AG09319 (cell line): ENCODE measurements at places on chromosomes 3 and 15.

- DNase-seq = no peak
These were observed 34.6 kb downstream of the TNFAIP8L3 start for GRCh38 chr15:51060030-51060673.

GRCh38 chr15:50676799-50677483 lies 9.7 kb downstream of the TRPM7 start:
- no peak for DNase-seq

DNA sequence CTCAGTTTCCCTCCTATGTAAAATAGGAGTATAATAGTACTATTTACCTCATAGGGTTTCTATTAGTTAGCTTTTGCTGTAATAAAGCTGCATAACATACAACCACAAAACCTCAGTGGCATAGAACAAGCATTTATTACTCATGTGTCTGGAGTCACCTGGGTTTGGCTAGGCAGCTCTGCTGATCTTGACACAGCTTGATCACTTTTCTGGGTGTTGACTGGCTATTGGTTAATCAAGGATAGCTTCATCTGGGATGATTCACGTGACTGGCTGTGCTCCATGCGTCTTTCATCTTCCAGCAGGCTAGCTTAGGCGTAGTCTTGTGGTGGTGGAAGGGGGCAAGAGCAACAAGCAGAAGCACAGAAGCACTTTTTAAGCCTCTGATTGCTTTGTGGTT lies 112.6 kb downstream of the SQOR start:
- no peak for DNase-seq

DNA sequence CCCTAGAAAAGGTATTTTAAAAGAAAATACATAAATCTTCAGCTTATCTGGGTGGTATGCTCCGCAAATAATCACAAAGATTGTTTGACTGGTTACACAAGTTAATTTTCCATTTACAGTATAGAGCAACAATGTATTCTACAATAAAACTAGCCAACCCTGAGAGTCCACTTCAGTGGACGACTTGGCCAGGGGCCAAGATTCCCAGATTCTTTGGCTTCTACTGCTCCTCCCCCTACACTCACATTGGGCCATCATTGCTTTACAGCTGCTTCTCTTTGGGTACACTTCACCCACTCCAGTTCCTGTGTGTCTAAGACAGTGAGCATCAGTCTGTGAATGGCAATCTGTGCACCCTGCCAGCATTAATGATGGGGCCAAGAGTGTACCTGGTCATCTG lies 17.2 kb upstream of the PRICKLE2 start:
- DNase-seq = no peak

- DNase-seq = no peak
These were observed 237.5 kb upstream of the ROPN1 start for GRCh38 chr3:124229420-124229819.

- DNase-seq = no peak
These were observed 790 bp downstream of the SKOR1 start for GRCh38 chr15:67825881-67826716.

DNA sequence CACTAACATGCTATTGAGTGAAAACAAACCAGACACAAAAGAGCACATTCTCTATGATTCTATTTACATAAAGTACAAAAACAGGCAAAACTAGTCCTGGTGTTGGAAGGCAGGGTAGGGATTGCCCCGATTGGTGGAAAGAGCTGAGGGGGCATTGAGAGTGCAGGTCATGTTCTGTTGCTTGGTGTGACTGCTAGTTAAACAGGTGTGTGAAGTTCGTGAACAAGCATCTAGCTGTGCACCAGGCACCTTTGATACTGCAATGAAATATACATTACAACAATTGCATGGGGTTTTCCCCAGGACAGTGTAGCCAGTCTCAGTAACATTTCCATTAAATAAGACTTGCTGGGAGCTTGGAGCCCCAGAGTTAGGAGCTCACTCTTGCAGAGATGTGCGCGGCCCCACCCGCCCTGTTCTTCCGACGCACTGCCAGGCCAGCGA lies 26.3 kb upstream of the THRB start:
- DNase-seq = no peak

DNA sequence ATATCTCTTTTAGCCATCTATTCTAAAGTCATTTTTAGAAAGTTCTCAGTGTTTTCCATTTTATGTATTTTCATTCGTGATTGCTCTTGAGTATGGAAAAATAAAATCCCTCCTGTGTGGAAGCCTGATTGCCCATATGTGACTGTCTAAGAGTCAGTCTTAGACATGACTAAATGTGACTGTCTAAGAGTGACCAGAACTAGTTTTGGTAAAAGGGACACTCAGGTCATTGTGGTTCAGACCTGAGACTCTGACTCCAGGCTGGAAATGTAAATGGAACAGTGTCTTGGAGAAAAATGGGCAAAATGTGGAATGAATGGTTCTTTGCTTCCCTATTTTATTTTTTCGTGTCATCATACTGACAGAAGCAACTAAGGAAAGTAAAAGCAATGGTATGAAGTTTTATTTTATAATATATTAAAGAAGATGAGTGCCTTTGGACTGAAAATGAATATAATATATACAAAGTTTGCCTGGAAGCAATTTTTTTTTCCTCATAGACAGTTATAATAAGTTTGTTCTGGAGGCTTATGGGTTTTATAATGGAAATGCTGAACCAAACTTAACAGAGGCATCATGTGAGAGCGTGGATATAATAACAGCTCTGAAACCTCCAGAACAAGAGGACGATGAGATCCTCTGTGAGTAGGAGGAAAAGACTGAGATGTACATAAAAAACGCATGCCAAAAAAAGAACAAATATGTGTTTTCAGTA lies 264.4 kb downstream of the ZPLD1 start:
- no peak for DNase-seq

- no peak for DNase-seq
These were observed 78.4 kb downstream of the AKAP13 start for GRCh38 chr15:85458764-85459163.

DNA sequence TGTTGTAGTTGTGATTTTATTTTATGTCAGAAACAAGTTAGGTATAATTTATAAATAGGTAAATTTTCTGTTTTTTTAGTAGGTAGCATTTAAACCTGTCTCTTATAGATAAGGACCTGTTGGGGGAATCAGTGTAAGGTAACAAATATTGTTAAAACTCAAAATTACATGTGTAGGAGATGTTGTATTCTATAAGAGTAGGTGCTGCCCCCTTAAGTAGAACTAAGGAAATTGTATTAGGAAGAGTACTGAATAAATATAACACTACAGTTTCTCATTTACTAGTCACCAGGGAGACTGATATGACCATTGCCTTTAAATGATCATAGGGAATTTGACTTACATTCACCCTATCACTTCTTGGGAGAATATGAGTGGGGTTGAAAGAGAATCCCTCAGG lies 31.2 kb downstream of the SLC25A36 start:
- DNase-seq = no peak

- DNase-seq = peak; percentile 32
These were observed 72.6 kb downstream of the NPTN start for GRCh38 chr15:73560501-73561117.

- no peak for DNase-seq
These were observed 113.4 kb downstream of the SRGAP3 start for GRCh38 chr3:9135930-9136525.

GRCh38 chr3:33372218-33373081 lies 67.8 kb downstream of the UBP1 start:
- DNase-seq = no peak

DNA sequence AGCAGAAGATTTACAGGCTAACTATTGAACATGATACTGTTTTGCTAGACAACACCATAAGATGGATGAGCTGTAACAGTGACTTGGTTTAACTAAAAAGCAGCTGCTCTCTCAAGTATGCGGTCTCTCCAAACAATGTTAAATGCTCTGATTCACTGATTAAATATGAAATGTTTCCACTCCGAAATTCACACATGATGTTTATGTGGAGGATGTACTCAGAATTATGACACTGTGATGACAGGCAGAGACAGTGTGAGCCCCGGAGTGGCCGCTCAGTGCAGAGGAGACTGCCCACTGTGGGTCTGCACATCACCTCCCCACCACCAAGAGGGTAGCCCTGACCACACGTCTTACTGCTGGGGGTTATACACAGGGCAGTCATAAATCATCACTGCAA lies 83.9 kb upstream of the MEX3B start:
- DNase-seq = peak; percentile 42

DNA sequence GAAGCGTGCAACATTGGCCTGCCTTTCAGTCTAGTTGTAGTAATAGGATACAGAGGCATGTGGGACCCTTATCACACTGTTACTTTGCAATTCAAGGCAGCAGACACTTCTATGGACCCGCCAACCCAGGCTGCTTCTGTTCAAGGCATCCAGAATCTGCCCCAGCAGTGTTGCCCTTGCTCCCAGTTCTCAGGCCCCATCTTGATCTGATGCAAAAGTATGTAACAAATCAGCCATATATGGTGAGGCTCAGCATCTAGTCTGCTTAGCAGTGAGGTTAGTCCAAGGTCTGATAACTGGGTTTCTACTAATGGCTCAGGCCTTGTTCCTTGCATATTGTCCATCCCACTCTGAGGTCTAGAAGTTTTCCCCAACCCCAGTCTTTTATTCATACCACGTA lies 17.9 kb downstream of the C2CD4B start:
- DNase-seq = no peak

GRCh38 chr3:132205609-132206008 lies 111.6 kb upstream of the ACP3 start:
- DNase-seq = no peak

DNA sequence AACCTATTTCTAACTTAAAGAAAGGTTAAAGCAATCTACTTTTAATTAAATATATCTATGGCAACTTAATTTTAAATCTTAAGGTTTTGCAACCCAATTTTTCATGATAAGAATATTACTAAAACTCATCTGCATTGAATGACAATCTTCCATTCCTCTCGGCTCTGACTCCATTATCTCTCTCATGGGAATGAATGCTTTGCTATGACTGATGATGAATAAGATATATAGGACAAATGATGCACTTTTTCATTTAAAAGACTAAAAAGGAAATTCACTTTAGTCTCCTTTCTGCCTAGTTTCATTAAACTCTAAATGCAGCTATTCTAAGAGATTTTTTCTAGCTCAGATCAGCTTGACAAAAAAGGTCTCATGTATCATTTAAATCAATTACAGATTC lies 68.7 kb downstream of the GBE1 start:
- DNase-seq = no peak

- peak; percentile 44 for DNase-seq
These were observed 1028.2 kb downstream of the MCTP2 start for GRCh38 chr15:95259513-95259912.
